ENCODE measurements at places on chromosomes 4 and X. TPM values are rescaled to one million over a fixed set of nuclear protein-coding genes. Genes with fewer than 3 reads are reported as not detected.

BEX5 gene
- total RNA-seq: not detected

TTC29 gene
- not detected for total RNA-seq

S100P gene
- total RNA-seq: 0.18 TPM

HAND2 gene
- 79.9 TPM for total RNA-seq

LRP2BP gene
- total RNA-seq: 0.55 TPM

CFP gene
- total RNA-seq: 0.14 TPM

CRMP1 gene
- under 0.01 TPM for total RNA-seq

ARHGAP36 gene
- not detected for total RNA-seq

VCX3B gene
- not detected for total RNA-seq

ATP1B4 gene
- total RNA-seq: not detected
